ENCODE measurements at places on chromosomes 2 and 18. TPM values are rescaled to one million over a fixed set of nuclear protein-coding genes. Genes with fewer than 3 reads are reported as not detected.
A peak's percentile ranks its signal among the peaks of the same experiment; 100 is the strongest.

B3GNT7 gene
- 0.42 TPM for total RNA-seq

CRYGC gene
- not detected for total RNA-seq

OTX1 gene
- total RNA-seq, result not detected

ARHGEF4 gene
- total RNA-seq, result 3.7 TPM

SUCLG1 gene
- 66.3 TPM for total RNA-seq

TMEFF2 gene
- not detected for total RNA-seq

GPBAR1 gene
- 0.72 TPM for total RNA-seq

RGPD3 gene
- not detected for total RNA-seq

HDHD2 gene
- total RNA-seq, result 42.2 TPM

GRCh38 chr2:64114912-64115277 is 29.3 kb downstream of the PELI1 start:
- DNase-seq, result no peak

DNA sequence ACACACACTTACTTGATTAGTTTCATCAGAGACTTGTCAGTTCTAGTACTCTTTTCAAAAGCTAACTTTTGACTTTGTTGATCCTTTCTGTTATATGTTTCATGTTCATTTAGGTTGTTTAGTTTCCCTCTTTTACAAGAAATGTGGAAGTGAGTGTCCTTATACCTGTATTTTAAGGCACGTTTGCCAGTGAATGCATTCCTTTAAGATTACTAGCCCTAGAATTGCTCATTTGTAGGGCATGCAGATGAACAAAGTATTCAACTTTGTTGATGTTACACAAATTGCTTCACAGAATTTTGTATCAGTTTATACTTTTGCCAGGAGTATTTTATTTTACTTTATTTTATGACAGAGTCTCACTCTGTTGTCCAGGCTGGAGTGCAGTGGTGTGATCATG is 6.3 kb downstream of the IL1RL2 start:
- DNase-seq, result no peak

DNA sequence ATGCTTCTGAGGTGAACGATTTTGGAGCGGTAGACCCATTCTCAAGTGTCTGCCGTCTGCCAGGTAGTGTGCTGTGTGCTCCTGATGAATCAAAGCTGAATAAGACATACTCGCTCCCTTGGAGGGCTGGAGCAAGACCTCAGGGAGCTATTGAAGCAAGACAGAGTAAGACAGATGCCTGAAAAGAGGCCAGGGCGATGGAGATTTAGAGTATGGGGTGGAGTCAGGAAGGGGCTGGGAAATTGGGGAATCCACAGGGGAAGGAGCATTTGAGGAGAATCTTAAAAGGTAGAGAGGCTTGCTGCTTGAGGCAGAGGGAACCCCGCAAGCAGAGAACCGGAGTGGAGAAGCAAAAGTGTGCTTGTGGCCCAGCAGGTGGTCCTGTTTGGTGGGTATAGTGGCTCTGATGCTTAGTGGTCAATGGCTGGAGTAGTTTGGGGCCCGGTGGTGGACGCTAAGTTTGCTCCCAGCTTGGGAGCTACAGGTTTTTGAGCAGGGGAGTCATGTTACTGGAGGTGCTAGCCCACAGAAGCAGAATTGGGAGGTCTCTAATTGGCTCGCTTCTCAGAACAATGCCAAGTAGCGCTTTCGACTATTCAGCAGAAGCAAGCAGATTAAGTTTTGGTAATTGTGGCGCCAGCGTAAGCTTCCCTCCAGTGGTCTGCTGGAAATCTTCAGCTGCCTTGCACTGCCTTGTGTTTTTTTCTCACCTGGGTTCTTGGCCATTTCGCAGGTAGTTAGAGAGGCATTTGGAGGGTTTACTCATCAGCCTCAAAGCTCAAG is 2.0 kb downstream of the CNNM4 start:
- no peak for DNase-seq

DNA sequence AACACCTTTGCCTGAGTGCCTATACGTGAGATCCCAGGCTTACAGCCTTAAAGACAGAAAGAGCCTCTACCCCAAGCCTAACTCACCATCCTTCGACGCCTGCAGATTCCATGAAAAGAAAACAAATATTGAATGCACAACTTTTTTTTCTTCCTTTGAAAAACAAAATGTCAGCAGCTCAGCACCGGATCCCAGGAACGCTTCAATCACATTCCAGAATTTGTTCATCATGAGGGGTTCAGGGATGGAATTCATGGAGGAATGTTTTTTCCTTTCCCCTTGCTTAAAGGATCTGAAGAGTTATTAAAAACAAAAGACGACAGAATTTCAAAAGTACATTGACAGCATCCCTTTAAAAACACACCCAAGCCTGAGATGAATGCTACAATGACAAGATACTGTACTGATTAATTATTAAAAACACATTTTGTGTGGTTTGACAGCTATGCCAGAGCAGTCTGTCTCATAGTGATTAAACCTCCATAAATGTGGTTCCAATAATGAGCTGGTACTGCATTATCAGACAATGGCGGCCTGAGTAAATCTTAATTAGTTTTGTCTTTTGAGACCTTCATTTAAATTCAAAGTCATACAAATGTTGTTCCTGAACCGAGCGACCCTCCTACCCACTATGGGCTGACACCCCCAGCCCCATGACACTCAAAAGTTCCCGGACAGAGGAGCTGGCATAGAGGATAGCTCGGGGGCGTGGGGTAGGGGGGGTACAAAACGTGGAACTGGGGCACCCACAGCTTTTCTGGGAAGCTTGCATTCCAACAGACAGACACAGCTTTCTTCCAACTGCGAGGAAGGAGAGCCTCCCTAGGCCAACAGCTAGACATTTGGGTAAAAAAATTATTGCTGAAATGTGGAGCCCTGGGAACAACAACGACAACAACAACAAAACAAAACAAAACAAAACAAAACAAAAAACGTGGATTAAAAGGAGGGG is 227.5 kb downstream of the TTC32 start:
- DNase-seq, result no peak

DNA sequence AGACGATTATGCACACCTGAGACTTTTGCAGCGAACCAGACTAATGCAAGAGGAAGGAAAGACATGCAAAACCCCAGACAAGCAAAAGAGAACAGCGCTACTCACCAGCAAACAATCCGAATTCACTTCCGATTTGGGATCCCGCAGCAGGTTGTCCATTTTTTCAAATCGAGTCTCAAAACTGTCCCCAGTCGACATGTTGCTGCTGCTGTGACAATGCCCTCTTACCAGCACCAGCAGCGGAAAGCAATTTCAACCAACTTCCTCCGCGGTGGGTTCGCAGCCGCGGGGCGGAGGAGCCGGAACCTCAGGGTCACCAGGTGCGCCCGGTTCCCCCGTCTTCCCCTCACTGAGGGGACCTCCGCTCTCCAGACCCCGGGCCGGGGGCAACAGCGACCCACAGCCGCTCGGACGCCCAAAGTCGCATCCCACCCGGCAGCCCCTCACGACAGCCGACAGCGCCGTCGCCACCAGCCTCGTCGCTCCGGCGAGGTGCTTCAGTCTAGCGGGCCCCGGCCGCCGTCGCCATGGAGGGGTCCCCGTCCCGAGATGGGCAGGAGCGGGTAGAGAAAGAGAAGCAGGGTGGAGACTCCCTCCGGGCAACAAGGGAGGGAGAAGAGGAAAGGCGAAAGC is 784 bp downstream of the ROCK1 start:
- DNase-seq, result peak; percentile 80

GRCh38 chr2:240531038-240531437 is 26.8 kb downstream of the ANKMY1 start:
- no peak for DNase-seq

DNA sequence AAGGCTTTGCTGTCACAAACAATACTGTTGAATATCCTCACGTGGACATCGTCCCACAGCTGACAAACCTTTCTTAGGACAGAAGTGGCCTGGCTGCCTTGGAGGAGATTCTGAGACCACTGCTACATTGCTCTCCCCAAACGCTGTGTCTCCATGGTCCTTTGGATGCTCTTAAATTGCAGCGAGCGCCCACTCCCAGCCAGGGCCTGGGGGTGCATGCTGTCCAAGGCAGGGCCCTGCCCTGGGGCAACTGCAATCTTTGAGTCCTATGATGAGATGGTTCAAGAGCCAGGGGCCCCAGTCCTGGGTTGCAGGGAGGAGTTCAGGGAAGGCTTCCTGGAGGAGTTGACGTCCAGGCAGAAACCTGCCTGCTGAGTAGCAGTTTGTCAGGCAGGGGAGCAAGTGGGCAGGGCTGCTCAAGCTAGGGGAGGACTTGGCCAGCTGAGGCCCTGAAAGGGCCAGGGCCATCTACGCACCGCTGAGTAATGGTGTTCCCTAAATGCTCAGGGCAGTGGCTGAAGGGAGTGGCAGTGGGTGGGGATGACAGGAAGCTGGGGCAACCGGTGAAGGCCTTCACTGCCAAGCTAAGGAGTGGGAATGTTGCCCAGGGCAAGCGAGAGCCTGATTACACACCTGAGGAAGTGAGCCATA is 10.8 kb upstream of the SDC1 start:
- no peak for DNase-seq

GRCh38 chr18:68830256-68831045 is 32.6 kb downstream of the CCDC102B start:
- no peak for DNase-seq

DNA sequence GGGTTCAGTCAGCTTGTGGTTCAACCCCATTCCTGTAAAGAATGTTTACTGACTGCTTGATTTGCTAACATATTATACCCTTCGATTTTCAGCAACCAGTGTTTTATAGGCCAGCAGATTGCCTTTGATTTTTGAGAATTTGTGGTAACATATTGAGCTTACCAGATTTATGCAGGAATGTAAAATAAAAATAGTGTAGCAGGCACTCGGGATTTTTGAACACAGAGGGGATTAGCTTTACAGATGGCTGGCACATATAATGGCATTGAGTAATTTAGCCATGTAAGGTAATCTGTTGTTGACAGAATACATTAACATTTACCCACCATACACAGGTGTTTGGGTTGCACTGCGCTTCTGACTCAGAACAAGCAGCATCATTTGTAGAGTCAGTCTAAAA is 354.0 kb downstream of the LRRTM1 start:
- no peak for DNase-seq

- DNase-seq, result no peak
Measured at GRCh38 chr2:181393472-181393871, 63.7 kb upstream of the ITGA4 start.

GRCh38 chr2:46305767-46306166 is 8.6 kb downstream of the EPAS1 start:
- no peak for DNase-seq

DNA sequence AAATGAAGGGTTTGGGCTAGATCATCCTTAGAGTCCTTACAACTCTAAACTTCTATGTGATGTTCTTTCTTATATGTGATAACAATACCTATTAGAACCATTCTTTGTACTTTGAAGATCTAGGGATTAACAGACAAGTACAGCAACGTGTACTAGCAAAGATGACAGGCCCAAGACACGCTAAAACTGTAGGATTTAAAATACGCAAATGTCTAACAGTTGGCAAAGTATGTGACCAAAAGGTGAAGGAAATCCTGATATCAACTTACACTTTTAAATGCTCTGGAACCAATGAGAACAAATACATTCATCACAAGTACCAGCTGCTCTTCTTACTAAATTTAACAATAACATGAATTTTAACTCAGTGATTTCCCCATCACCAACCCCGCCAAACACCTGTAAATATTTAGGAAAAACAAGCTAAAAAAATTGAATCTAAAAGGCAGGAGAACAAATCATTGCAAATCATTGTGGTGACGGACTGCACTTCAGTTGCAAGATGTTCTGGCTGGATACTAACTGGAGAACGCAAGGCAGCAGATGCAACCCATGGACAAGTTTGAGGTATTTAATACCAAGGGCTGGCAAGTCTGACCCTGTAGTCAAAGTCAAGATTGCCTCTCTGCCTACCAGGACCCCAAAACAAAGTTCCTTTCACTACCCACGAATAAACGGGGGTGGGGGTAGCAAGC is 1.4 kb downstream of the ANKRD44 start:
- DNase-seq, result no peak

DNA sequence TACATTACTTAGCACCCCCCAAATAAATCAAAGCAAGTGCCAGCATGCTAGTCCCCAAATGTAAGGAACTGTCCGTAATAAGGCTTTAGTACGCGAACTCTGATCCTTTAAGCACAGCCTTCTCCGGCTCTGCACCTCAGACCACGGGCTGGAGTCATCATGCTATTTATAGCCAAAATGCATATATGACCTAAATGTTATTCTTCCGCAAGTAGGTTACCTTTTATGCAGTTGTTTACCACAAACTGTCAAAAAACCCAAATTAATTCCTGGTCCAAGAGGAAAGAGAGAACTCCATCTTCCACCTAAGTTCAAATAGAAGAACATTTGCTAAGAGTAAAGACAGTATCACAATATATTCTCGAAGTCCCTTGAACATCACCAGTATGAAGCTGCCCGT is 42.7 kb downstream of the ZNF516 start:
- no peak for DNase-seq

- no peak for DNase-seq
Measured at GRCh38 chr2:86783615-86784339, 6.9 kb downstream of the CD8A start.

DNA sequence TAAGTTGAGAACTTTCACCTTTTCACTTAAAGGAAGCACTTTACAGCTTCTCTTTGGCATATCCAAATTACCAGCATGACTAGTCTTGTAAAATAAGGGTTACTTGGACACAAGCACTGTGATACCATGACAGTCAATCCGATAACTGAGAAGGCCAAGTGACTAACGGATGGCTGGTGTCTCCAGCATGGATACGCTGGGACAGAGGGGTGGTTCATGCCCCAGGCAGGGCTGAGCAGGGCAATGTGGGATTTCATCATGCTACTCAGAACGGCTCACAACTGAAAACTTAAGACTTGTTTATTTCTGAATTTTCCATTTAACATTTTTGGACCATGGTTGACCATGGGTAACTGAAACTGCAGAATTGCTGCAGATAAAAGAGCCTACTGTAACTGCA is 43.1 kb upstream of the GPR155 start:
- DNase-seq, result no peak

GRCh38 chr2:31347750-31348149 is 66.8 kb downstream of the XDH start:
- no peak for DNase-seq

- DNase-seq, result no peak
Measured at GRCh38 chr18:69617408-69617807, 216.7 kb downstream of the DOK6 start.

- DNase-seq, result no peak
Measured at GRCh38 chr2:219434718-219435525, at the start of gene SPEG. Gene SPEG, plus strand, starts transcription at chr2:219434843. Its CDS starts 135 bp downstream, at chr2:219434978.

DNA sequence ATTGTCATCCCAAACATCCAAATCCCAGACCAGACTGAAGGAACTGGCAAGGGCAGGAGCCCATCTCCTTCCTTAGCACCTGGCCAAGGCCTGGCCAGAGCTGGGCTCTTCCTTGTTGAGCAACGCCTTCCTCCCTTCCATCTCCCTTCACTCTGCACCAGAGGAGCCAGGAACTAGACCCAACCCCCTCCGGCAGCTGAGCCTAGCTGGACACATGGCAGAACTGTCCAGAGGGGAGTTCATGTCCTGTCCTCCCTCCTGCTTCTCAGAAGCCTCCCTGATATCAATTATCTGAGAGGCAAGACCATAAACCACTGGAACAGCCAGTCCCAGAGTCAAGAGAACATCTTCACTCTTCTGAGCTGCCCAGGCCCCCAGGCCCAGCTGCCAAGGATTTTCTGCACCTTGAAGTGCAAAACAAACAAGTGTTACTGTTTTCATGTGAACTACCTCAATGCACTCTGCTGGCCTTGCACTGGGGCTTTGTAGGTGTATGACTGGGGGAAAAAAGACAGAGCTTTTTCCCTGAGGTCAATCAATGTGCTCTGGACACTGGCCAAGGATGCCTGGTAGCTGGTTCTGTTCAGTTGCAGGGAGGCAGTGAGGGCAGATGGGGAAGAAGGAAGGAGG is 107.6 kb upstream of the MSH6 start:
- no peak for DNase-seq
